ENCODE measurements at places on chromosomes 3 and 15. TPM values are rescaled to one million over a fixed set of nuclear protein-coding genes. Genes with fewer than 3 reads are reported as not detected.
A peak's percentile ranks its signal among the peaks of the same experiment; 100 is the strongest.

The FOXL2NB gene
- not detected for total RNA-seq

- DNase-seq = no peak
These were observed 236.6 kb downstream of the KCNH8 start for GRCh38 chr3:19384868-19385267.

DNA sequence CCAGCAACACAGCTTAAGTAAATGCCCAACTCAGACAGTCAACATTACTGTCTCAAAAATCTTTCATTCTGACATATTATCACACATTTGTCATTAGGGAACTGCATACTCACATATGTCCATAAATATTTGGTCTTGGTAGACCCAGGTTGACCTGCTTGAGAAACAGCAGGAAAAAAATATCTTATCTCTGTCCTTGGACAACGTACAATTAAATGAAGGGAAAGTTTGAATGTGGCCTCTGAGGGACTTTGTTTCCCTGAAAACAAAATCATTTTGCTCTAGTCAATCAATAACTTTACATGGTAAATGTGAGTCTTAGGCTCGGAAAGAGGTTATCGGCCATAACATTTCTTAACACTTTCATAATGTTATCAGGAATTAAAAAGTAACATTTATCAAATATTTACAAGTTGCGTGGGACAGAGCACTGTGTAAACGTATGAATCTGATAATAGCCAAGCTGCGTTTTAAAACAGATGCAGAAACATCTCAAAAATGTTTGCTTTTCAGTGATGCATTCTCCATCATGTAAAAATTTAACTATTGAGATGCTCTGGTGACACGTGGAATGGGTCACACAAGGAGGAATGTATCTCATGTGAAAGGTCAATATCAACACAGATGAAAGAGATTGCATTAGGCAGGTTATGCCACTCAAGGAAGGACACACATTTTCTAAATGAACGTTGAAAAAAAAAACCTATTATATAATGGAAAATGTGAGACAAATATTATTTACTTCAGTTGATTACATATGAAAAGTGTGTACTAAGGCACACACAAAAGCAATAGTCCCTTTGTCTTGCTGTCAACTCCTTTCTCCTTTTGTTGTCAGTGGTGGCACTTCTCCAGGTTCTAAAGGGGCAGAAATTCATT is 304.4 kb downstream of the WDR72 start:
- no peak for DNase-seq

DNA sequence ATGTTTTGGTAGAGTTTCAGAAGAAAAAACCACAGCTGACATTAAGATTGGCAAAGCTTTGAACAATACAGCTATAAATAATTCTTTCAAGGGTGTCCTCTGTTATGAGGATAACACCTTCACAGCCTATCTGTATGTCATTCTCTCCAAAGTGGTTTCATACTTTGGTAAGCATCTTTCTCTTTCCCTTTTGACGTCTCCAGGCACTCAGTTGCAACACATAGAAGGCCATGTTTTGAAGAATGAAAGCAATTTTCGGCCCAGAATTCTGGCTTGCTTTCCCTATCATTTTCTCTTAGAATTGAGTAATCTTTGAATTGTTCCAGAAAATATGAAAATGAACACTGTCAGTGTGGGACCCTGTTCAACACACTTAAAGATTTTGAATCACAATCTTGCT is 200.0 kb upstream of the CBLB start:
- no peak for DNase-seq

- DNase-seq = peak; percentile 76
These were observed at the start of the genes ATXN7 and THOC7 for GRCh38 chr3:63863150-63864007. ATXN7 (plus strand) TSS chr3:63863867; CDS start chr3:63912599, 48,732 bp downstream. THOC7 (minus strand) TSS chr3:63863805; CDS start chr3:63863790, 15 bp downstream.

DNA sequence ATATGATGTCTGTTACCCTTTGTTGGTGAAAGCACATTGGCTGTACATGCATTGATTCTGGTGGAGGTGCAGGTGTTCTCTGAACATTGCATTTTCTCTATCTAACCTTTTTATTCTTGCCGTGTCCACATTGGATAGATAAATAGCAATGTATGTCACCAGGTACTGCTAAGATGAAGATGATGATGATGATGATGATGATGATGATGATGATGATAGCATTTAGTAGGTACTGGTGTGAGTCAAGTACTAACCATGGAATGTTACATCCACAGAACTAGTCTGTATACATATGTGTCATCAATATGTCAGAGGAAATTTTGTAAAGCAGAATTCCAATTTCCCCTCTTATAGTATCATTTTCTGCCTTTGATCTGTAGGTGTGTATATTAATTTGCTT is 36.3 kb downstream of the ARPP21 start:
- no peak for DNase-seq

GRCh38 chr3:67000009-67000408 is 1.9 kb downstream of the KBTBD8 start:
- no peak for DNase-seq

- DNase-seq = peak; percentile 74
These were observed 26.0 kb upstream of the RPL29 start for GRCh38 chr3:52021489-52022268.

DNA sequence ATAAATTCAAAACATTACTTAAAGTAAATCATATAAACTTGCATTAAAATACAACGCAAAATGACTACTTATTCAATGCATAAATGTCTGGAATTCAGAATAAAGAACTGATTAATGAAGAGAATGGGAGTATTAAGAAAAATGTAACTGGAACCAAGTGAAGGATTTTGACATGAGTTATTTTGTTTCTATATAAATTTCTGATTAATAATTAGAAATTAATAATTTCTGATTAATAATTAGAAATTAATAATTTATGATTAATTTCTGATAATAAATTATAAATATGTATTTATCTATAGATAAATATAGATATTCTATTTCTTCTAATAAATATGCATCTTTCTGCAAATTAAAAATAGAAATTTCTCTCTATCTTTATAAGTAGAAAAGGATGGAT is 160.0 kb upstream of the STRIT1 start:
- DNase-seq = no peak

- no peak for DNase-seq
These were observed 40.5 kb downstream of the TRAT1 start for GRCh38 chr3:108862865-108863798.

DNA sequence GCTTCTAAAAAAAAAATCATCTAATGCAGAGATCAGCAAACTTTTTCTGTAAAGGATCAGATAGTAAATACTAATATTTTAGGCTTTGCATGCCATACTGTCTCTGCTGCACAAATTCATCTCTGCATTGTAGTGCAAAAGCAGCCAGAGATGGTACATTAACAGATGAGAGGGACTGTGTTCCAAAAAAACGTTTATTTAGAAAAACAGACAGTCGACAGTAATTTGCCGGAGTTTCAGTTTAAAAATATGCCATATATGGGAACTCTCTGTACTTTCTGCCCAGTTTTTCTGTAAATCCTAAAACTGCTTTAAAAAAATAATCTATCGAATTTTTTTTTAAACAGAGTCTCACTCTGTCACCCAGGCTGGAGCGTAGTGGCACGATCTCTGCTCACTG is 14.3 kb downstream of the MINDY2 start:
- no peak for DNase-seq

Measured in heart left ventricle (tissue), 16 donors.